ENCODE measurements at places on chromosomes 7 and 10. TPM values are rescaled to one million over a fixed set of nuclear protein-coding genes. Genes with fewer than 3 reads are reported as not detected.

GRCh38 chr10:105949721-105950120 is 1214.8 kb downstream of the SORCS1 start:
- no peak for DNase-seq

- no peak for DNase-seq
Observed at GRCh38 chr10:124688386-124688785, 55.8 kb downstream of the FAM53B start.

- no peak for DNase-seq
Observed at GRCh38 chr7:130187360-130187759, 17.8 kb downstream of the TMEM209 start.

GRCh38 chr7:143876218-143876617 is 25.8 kb downstream of the TCAF1 start:
- DNase-seq: no peak

- DNase-seq: no peak
Observed at GRCh38 chr7:133481676-133482075, 228.8 kb downstream of the EXOC4 start.

DNA sequence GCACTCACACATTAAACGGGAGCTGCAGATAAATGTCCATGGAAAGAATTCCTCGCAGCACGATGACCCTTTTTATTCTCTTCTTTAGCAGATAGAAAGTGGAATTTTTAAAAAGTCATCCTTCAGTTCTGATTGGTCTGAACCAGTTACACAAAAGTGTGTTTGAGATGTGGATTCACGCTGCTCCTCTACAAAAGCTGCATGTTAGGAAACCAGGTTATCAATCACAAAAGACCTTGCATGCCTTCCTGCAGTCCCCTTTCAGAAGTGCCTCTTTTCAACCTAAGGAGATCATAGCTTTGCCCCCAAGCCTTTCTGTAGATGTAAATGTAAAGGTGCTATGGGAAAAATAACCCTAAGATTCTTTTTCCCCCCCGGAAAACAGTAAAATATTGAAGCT is 299.7 kb downstream of the PLXDC2 start:
- no peak for DNase-seq

GRCh38 chr10:22326145-22326702 is 5.3 kb downstream of the BMI1 start:
- DNase-seq: no peak

GRCh38 chr10:70162892-70163201 is 7.5 kb downstream of the SAR1A start:
- no peak for DNase-seq

- DNase-seq: no peak
Observed at GRCh38 chr7:130948822-130949221, 214.8 kb upstream of the KLF14 start.

- no peak for DNase-seq
Observed at GRCh38 chr10:92239151-92239599, 51.7 kb downstream of the CPEB3 start.

DNA sequence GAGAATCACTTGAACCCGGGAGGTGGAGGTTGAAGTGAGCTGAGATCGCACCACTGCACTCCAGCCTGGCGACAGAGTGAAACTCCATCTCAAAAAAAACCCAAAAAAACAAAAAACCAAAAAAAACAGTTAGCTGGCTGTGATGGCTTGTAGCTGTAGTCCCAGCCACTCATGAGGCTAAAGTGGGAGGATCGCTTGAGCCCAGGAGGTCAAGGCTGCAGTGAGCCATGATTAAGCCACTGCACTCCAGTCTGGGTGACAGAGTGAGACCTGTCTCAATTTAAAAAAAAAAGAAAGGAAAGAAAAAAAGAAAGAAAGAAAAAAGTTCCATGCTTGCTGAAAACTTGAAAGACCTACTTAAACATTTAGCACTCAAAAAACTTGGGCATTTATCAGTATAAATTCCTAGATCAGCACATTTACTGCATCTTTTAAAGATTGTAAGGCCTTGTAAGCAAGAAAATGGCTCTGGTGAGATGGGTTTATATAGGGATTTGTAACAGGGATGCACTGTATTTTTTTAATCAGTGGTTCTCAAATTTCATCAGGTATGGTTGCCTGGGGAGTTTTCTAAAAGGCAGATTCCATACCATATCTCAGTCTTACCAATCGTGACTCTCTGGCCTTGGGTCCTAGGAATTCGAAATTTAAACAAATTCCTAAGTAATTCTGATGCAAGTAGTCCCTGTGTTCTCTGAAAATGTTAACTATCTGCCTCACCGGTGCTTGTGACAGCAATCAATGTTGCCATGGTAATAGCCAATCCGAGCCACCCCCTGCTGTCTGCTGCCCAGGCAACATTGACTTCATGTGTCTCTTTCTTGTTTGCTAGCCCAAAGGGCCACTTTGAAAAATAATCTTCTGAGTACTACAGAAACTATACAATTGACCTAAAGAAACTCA is 11.5 kb upstream of the NT5C2 start:
- DNase-seq: no peak

DNA sequence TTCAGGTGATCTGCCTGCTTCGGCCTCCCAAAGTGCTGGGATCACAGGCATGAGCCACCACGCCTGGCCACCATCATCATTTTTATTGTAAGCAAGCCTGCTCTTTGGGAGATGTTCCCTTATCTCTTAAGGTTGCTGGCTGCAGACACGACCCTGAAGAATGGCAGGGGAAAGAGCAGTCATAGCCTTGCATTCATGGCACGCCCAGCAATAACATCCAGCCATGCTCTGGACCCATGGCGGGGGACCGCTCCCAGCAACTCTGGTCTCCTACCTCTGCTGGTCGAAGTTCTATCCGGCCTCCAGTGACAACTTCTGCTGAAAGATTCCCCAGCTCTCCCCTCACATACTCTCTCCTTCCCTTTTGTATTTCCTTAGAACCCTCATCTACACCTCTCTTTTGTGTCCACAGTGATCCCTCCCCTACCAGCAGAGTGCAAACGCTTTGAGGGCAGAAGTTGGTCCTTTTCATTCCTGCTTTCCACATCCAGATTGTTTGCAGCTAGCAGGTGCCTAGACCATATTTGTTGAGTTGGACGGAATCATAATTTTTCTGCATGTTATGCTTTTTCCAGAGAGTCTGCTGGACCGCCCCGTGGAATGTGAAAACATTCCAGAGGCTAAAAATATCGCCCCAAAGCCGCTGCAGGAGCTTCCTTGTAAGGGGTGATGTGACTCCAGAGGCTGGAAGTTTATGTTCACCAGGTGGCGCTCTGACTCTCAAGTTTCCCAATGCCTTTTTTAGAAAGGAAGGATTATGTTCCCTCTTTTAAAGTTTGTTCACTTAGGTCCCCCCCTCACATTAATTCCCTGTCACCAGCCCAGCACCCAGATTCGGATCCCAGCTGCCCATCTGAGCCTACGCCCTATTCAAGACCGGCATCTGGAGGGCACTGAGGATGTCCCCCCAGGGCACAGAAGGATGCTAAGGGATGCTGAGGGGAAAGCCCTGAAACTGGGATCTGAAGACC is 4.3 kb upstream of the MARVELD1 start:
- peak; percentile 62 for DNase-seq

DNA sequence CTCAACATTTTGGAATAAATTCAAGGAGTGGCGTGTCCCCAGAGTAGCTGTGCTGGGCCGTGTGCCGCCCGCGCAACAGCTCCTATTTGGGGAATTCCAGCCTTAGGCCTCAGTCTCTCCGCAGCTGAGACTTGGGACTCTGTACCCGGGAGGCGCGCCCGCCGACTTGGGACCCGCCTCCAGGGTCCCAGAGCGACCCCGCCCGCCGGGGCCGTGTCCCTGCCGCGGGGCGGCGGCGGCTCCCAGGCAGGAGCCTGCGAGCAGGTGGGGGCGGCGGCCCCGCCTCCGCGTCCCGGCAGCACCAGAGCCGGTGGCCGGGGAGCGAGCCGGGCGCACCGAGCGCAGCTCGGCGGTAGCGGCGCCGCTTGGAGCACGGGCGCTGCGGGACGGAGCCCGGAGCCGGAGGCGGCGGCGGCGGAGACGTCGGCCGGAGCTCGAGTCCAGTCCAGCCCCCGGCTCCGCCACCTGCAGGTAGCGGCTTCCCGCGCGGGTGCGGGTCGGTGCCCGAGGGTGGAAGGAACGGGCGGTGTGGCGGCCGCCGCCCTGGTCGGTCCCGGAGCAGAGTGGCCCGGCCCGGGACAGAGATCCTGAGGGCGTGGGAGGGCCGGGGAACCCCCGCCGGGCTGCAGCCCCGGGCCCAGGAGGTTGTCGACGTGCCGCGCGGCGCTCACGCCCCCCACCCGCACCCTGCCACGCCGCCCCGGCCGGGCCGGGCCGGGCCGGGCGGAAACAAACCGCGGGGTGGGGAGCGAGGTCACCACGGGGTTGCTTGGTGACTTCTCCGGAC is at the start of gene WIPF3:
Gene WIPF3, plus strand, starts transcription at position 301 of the 787 bp plus-strand sequence. CDS start 28,217 bp downstream, outside the sequence.
- DNase-seq: peak; percentile 66

- DNase-seq: no peak
Observed at GRCh38 chr7:117875566-117875965, 2.3 kb upstream of the CTTNBP2 start.

- DNase-seq: no peak
Observed at GRCh38 chr10:48464871-48465736, 139.8 kb downstream of the ARHGAP22 start.

DNA sequence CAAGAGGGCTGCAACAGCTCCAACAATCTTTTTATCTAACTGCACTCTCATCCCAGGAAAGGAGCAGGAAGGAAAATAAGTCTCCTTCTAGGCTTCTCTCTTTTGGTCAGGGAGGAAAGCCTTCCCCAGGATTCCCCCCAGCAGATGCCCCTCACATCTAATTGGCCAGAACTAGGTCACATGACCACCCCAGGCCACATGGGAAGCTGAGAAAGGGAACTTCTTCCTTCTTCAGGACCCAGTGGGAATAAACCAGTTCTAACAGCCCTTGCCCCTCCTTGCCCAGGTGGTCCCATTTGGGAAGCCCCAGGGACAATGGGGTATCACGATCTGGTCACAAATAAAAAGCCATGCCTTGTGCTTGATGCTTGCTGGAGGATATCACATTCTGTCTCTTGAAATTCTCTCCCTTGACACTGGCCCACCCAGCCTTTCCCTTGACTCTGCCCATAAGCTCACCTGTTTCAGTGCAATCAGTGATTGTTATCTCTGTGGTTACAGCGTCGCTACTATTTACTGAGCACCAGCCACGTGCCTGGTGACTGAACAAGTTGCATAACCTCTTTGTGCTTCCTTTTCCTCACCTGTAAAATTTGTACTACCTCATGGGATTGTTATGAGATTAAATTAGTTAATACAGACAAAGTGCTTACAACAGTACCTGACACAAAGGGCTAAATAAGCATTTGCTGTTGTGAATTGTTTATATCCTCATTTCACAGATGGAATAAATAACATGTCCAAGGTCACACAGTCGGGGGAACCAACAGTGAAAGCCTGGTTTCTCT is 9.0 kb upstream of the TACR2 start:
- DNase-seq: no peak

- DNase-seq: no peak
Observed at GRCh38 chr10:14171336-14171735, 159.4 kb downstream of the FRMD4A start.

DNA sequence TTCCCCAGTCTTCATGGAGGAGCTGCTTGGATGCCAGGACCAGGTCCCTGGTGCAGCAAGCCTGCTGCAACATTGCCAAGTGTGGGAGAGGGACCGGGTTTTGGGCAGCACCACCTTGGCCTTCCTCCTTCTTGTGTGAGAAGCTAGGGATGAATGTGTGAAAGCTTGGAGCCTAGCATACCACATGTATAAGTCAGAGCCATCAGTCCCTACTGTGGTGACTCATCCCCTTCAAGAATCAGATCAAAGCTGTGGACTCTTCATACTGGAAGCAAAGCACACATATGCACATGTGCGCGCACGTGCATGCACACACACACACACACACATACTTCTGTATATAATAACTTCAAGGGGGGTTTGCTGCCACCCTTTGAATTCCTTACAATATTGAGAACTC is 527.8 kb downstream of the LRMDA start:
- DNase-seq: no peak

- DNase-seq: no peak
Observed at GRCh38 chr7:115417662-115418061, 495.8 kb downstream of the MDFIC start.

DNA sequence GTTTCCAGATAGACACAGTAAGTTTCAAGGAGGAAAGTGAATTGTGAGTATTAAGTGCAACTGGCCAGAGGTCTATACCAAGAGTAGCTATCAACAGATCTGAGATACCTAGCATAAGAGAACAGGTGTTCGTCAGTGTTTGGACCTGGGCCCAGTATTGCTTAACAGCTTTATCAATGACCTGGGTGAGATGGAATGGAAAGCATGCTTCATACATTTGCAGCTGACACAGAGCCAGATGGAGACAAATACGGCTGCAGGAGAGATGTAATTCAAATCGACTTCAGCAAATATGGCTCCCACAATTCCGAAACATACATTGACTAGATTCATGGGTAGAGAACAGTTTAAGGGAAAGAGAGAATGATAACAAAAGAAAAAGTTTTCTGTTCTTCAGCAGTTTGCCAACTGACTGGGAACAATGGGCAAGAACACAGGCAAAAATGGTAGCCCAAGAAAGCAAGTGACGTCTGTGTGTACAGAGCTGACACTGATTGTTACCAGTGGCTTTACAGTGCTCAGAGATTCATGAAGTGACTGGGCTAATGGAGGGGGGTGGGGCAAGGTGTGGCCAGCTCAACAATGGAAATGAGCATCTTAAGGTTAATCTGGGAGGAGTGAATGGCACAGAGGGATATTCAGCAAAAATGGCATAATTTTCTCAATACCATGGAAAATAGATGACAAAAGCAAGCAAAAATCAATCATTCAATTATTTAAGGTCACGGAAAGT is 28.0 kb upstream of the COBL start:
- no peak for DNase-seq

GRCh38 chr7:20249920-20250319 is 32.7 kb upstream of the MACC1 start:
- DNase-seq: no peak

GRCh38 chr7:157738066-157738460 is 401.3 kb downstream of the DNAJB6 start:
- no peak for DNase-seq

- DNase-seq: peak; percentile 81
Observed at GRCh38 chr10:30751678-30752331, 122.3 kb upstream of the LYZL2 start.

DNA sequence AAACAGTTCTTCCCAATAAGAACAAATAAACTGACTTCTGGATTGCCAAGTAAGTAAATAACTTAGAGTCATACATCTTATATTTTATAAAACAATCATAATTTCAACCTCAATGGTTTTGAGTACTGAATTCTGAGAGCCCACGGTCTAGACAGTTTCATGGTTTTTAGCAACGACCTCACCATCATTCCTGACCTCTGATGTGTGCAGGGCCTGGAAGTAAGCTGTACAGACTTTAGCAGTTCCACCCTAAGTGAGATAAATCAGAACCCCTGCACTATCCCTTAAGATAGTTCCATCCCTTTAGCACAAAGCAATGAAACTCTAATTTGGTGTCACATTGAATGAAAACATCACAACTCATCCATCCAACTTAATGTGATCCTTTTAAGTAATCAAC is 86.0 kb downstream of the NEBL start:
- DNase-seq: no peak

GRCh38 chr10:101047961-101048892 is 13.6 kb upstream of the KAZALD1 start:
- no peak for DNase-seq

- no peak for DNase-seq
Observed at GRCh38 chr7:158809596-158809995, 19.7 kb downstream of the ESYT2 start.

Gene PVRIG
- polyA plus RNA-seq: 0.14 TPM

Gene STRIP2
- 14.5 TPM for polyA plus RNA-seq

Gene CLCN1
- 5.5 TPM for polyA plus RNA-seq

Gene FGFR2
- polyA plus RNA-seq: 0.08 TPM

Gene KCNMA1
- polyA plus RNA-seq: 41.9 TPM

Gene FEZF1
- not detected for polyA plus RNA-seq

Gene ACSL5
- polyA plus RNA-seq: 2.2 TPM

Gene NRP1
- 31.2 TPM for polyA plus RNA-seq

Gene GSTO1
- 73.7 TPM for polyA plus RNA-seq
